A549 treated with Hydrocortisone at 1 μM for 4 hours (cell line): ENCODE measurements at places on chromosomes 1 and 21. TPM values are rescaled to one million over a fixed set of nuclear protein-coding genes. Genes with fewer than 3 reads are reported as not detected.

HCRTR1 gene
- not detected in 5 replicates for total RNA-seq

RGS13 gene
- total RNA-seq: not detected in 5 replicates

ADAMTSL4 gene
- 4.4 to 7.3 TPM (median 6.8 TPM) in 5 replicates for total RNA-seq

SELENON gene
- total RNA-seq: 56.9 to 67.6 TPM (median 64.5 TPM) in 5 replicates

IGFN1 gene
- 0.49 to 0.74 TPM (median 0.55 TPM) in 5 replicates for total RNA-seq

HSD11B1 gene
- 0.09 to 0.60 TPM (median 0.47 TPM) in 5 replicates for total RNA-seq

GLIS1 gene
- total RNA-seq: 0.08 to 0.12 TPM (median 0.09 TPM) in 4 of 5 replicates, not detected in the other

REN gene
- total RNA-seq: 0.07 to 0.09 TPM in 2 of 5 replicates, not detected in the others

RIMS3 gene
- total RNA-seq: 0.83 to 1.4 TPM (median 1.0 TPM) in 5 replicates

CD46 gene
- 87.4 to 130 TPM (median 109 TPM) in 5 replicates for total RNA-seq

ATP5PO gene
- total RNA-seq: 137 to 163 TPM (median 150 TPM) in 5 replicates

PDPN gene
- total RNA-seq: not detected in 5 replicates

PSRC1 gene
- total RNA-seq: 18.9 to 22.7 TPM (median 21.0 TPM) in 5 replicates

HSF2BP gene
- total RNA-seq: 1.8 to 2.2 TPM (median 2.1 TPM) in 5 replicates

LCE1D gene
- total RNA-seq: not detected in 5 replicates

DPM3 gene
- total RNA-seq: 69.5 to 108 TPM (median 98.1 TPM) in 5 replicates

PRMT6 gene
- not detected in 5 replicates for total RNA-seq

OR2AK2 gene
- not detected in 5 replicates for total RNA-seq

TRAF3IP3 gene
- total RNA-seq: not detected in 5 replicates

NUP210L gene
- total RNA-seq: not detected in 5 replicates

MGST3 gene
- 207 to 214 TPM (median 208 TPM) in 5 replicates for total RNA-seq

RHEX gene
- total RNA-seq: not detected in 5 replicates

GRHL3 gene
- total RNA-seq: 0.79 to 1.0 TPM (median 0.84 TPM) in 5 replicates

LAMC2 gene
- total RNA-seq: 17.5 to 25.9 TPM (median 19.8 TPM) in 5 replicates

OLFML2B gene
- 0.53 to 0.66 TPM (median 0.55 TPM) in 5 replicates for total RNA-seq

LINGO4 gene
- total RNA-seq: not detected in 5 replicates

KCNJ10 gene
- not detected in 5 replicates for total RNA-seq

ARHGEF16 gene
- 4.5 to 5.4 TPM (median 5.1 TPM) in 5 replicates for total RNA-seq

TMPRSS3 gene
- 0.10 to 0.36 TPM (median 0.22 TPM) in 5 replicates for total RNA-seq

NGF gene
- total RNA-seq: 0.61 to 1.3 TPM (median 0.92 TPM) in 5 replicates

PRAMEF26 gene
- not detected in 5 replicates for total RNA-seq

AIRE gene
- total RNA-seq: not detected in 5 replicates

RHBG gene
- 0.09 TPM in 1 of 5 replicates, not detected in the others for total RNA-seq

ARHGAP29 gene
- total RNA-seq: 10.3 to 19.2 TPM (median 12.7 TPM) in 5 replicates

LCE1F gene
- total RNA-seq: not detected in 5 replicates

CCDC17 gene
- total RNA-seq: 0.18 to 0.36 TPM (median 0.26 TPM) in 5 replicates

LCE1B gene
- 0.11 TPM in 1 of 5 replicates, not detected in the others for total RNA-seq

PCSK9 gene
- 2.2 to 3.5 TPM (median 2.8 TPM) in 5 replicates for total RNA-seq

TTLL7 gene
- 2.8 to 4.2 TPM (median 3.2 TPM) in 5 replicates for total RNA-seq

C1orf115 gene
- total RNA-seq: 4.6 to 7.0 TPM (median 5.8 TPM) in 5 replicates

VPS13D gene
- 6.1 to 7.8 TPM (median 7.0 TPM) in 5 replicates for total RNA-seq

CRYBG2 gene
- total RNA-seq: 1.2 to 2.2 TPM (median 1.5 TPM) in 5 replicates

HES3 gene
- not detected in 5 replicates for total RNA-seq

NTRK1 gene
- 0.09 to 0.25 TPM (median 0.18 TPM) in 5 replicates for total RNA-seq

LRRC39 gene
- total RNA-seq: 0.06 to 0.13 TPM (median 0.08 TPM) in 5 replicates

KRTAP26-1 gene
- total RNA-seq: not detected in 5 replicates

MASP2 gene
- total RNA-seq: 0.07 to 0.30 TPM (median 0.15 TPM) in 5 replicates

HCN3 gene
- total RNA-seq: 3.5 to 5.3 TPM (median 4.6 TPM) in 5 replicates

SUSD4 gene
- total RNA-seq: 0.57 to 0.91 TPM (median 0.77 TPM) in 5 replicates
